ENCODE measurements at places on chromosomes 7 and 10.
A peak's percentile ranks its signal among the peaks of the same experiment; 100 is the strongest.

DNA sequence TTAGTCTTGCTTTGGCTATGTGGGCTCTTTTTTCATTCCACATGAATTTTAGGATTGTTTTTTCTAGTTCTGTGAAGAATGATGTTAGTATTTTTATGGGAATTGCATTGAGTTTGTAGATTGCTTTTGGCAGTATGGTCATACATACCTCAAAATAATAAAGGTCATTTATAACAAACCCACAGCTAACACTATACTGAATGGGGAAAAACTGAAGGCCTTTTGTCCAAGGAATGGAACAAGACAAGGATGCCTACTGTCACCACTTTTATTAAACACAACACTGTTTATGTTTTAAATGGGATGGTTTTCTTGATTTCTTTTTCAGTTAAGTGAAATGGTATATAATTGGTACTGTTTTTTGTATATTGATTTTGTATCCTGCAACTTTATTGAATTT lies 84.3 kb downstream of the CCDC7 start:
- no peak for DNase-seq

DNA sequence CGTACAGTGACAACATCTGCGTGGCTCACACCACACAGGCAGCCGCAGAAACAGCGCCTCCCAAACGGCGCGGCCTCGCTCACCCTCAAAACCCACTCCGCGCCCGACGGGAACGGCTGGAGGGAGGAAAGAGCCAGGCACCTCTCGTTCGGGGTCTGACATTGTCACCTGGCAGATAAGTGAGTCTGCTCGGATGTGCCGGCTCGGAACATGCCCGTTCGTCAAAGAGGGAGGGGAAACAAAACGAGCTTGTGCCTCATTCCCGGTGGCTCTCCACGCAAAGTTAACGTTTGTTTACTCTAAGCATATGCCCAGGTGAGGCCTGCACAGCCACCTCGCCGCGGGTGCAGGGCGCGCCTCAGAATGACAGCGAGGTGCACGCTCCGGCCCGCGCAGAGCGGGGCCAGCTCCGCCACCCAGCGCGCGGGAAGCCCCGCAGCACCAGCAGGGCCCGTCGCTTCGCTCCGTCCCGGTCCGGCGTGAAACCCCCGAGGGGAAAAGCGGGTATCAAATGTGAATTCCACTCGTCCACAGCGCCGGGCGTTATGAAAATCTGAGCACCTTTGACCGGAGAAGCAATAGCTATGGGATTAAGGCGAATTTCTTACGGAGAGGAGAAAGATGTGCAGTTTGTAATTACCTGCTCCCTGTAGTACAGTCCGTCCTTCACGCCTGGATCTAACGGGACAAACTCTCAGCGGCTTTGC lies 13.1 kb downstream of the CNPY1 start:
- DNase-seq = peak; percentile 51

- DNase-seq = no peak
Observed at GRCh38 chr10:93081834-93082233, 8.1 kb downstream of the CYP26A1 start.

GRCh38 chr10:73586583-73586984 lies 4.6 kb downstream of the USP54 start:
- no peak for DNase-seq

DNA sequence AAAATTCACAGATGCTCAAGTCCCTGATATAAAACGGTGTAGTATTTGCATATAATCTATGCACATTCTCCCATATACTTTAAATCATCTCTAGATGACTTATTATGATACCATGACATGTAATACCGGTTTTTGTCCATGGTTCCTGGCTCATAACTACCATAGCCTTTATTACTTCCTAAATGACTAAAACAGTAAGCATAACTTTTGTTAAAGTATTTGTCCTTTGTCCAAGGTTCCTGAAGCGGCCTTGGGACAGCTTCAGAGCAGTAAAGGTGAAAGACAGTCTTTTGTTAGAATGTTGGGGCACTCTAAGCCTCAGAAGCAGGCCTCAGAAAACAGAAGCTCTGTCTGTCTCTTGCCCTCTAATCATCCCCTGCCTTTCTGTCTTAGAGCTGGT lies 4.0 kb downstream of the CRCP start:
- no peak for DNase-seq

- no peak for DNase-seq
Observed at GRCh38 chr10:117254338-117254737, 13.4 kb downstream of the SLC18A2 start.

- DNase-seq = peak; percentile 12
Observed at GRCh38 chr10:60778971-60779796, 906 bp downstream of the CDK1 start.

GRCh38 chr10:98538472-98538871 lies 91.7 kb upstream of the HPS1 start:
- no peak for DNase-seq

DNA sequence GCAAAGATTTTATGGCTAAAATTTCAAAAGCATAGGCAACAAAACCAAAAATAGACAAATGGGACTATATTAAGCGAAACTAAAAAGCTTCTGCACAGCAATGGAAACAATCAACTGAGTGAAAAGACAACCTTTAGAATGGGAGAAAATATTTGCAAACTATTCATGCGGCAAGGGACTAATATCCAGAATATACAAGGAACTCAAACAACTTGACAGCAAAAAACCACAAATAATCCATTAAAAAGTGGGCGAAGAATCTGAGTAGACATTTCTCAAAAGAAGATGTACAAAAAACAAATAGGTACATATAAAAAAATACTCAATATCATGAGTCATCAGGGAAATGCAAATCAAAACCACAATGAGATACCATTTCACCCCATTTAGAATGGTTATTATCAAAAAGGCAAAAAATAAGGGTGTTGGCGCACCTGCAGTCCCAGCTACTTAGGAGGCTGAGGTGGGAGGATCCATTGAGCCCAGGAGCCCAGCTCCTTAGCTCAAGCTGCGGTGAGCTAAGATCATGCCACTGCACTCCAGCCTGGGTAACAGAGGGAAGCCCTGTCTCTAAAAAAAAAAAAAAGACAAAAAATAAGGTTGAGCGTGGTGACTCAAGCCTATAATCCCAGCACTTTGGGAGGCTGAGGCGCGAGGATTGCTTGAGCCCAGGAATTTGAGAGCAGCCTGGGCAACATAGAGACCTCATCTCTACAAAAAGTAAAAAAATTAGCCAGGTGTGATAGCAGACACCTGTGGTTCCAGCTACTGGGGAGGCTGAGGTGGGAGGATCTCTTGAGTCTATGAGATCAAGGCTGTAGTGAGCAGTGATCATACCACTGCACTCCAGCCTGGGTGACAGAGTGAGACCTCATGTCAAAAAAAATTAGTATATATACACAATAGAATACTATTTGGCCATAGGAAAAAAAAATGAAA lies 4.2 kb upstream of the CCM2 start:
- DNase-seq = no peak

- peak; percentile 95 for DNase-seq
Observed at GRCh38 chr7:141115965-141116364, 42.1 kb downstream of the TMEM178B start.

GRCh38 chr10:119728172-119728800 lies 2.4 kb downstream of the INPP5F start:
- DNase-seq = no peak

DNA sequence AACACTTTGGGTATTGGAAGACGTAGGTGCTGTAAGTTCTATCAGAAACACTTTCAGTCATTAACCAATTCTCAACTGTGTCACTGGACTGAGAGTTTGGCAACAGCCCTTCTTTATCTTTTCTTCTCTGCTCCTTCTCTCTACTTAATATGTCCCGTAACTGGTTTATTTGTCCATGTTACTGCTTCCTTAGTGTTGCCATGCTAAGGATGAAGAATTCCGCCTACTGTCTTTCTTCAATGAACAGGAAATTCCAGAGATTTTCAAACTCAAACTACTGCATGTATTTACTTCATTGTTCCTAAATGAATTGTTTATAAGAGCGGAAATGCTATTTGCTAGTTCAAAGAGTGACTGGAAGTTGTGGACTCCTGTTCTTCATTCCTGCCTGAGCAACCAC lies 143.7 kb downstream of the TAX1BP1 start:
- DNase-seq = no peak

DNA sequence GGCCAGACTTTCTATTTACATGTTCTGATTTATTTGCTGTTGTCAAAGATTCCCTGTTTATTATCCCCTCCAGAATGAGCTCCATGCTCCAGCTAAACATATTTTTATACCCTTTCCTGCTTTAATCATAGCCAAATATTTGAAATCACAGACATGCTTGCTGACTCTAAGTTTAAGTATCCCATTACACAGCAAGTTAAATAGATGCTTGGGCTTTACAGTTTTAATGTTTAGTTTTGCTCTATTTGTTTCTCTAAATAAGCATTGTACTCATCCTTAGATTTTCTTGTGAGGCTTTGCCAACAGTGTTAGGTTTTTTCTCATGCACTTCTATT lies 196.8 kb downstream of the TAX1BP1 start:
- DNase-seq = no peak

GRCh38 chr7:98988641-98989040 lies 110.3 kb downstream of the TRRAP start:
- no peak for DNase-seq

- no peak for DNase-seq
Observed at GRCh38 chr7:130907439-130907838, 173.4 kb upstream of the KLF14 start.

GRCh38 chr10:70057306-70057705 lies 4.7 kb downstream of the MACROH2A2 start:
- DNase-seq = no peak

DNA sequence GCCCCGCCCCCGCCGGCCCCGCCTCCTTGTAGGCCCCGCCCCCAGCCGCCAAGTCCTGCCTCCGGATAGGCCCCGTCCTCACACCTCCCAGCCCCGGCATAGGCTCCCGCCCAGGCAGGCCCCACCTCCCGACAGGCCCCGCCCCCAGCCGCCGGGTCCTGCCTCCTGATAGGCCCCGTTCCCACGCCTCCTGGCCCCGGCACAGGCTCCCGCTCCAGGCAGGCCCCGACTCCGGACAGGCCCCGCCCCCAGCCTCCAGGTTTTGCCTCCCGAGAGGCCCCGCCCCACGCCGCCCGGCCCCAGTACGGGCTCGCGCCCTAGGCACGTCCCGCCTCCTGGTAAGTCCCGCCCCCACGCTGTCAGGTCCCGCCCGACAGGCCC lies 232 bp upstream of the MICALL2 start:
- peak; percentile 99 for DNase-seq

DNA sequence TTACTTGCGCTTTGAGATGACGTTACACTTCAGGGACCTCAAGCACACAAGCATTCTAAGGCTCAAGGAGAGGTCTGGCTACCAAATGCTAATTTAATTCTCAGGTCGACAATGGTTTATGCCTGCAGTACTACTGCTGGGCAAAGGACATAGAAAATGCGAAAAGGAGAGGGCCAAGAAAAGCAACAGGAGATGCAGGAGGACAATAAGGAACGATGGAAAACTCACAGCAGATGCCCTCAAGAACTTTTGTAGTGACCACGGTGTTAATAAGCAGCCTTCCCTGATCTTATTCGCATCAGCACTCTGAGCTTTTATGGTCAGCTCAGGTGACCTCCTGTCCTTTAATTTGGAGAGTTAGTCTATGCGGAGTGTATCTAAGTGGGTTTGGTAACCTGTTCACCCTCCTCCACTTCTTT lies 146.3 kb downstream of the GPR85 start:
- DNase-seq = peak; percentile 22

DNA sequence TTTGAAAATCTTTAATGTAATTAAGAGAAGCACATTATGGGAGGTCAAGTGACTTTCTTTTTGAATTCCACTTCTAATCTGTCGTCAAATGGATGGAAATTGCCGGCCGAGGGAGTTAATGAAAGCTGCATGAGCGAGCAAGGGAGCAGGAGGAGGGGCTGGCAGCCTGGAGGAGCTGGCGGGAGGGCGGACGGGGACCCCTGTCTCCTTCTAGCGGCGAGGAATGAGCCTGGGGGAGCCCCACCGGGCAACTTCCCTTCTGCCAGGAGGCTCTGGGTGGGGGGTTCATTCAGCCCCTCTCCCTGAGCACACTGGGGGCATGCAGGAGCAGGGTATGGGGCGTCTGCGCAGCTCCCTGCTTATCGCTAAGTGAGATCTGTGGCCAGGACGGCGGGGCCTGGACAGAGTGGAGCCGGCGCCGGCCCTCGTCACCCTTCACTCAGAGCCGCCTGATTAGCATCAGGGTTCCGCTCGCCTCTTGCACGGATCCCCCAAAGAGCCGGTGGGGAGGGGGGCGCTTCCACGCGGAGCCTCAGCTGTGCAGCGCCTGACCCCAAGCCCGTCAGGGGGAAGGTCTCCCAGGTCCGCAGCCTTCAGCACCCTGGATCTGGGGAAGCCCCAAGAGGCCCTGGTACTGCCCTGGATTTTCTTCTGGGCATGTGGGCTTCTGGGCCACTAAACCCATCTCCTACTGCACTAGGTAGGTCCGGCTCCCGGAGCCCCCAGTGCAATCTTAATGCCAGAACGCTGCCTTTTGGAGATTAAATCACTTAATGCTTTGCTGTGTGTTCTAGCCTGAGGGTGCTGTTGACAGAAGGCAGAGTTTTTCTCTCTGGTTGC lies 680.8 kb downstream of the LRMDA start:
- DNase-seq = no peak

DNA sequence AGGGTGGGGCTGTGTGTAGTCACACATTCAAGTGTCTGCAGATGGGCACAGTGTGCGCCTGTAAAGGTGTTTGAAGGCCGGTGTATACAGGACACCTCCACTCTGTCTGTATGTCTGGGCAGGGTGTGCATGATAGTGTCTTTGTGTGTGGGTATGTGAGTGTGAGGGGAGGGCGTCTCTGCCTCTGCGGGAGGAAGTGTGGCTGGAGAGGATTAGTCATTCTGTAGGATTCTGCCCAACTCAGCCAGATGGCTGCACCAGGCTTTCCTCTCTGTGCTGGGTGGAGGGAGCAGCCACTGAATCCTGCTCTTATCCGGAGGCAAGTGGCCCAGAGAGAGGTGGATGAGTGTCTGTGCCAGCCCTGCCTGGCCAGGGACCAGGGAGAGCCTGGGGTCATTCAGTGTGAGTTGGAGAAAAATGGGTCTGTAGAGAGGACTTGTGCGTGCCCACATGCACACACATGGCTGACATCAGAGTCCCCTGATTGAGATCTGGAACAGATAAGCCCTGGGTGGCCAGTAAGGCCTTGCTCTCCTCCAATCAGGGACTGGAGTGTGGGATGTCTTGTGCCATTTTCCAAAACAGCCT lies 1.7 kb downstream of the SFXN3 start:
- no peak for DNase-seq

GRCh38 chr7:11833431-11833830 lies 1.4 kb upstream of the THSD7A start:
- peak; percentile 81 for DNase-seq

DNA sequence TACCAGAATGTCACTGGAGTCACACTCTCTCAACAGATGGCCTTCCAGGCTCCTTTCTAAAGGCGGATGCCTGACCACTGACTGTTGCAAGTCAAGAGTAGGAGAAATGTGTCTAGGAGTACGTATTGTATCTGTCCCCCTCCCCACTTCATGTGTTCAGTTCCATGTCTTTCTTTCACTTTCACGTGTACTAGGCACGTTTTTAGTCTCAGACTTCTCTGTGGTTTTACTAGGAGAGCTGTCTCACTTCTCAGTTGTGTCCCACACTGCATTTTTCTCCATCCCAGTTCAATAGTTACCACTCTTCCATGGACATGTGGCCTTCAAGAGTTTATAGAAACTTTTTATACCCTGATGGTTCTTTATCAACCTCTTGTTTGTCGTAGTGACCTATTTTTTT lies 893.0 kb downstream of the NRG3 start:
- no peak for DNase-seq

GRCh38 chr10:80382989-80383388 lies 25.4 kb upstream of the PRXL2A start:
- peak; percentile 8 for DNase-seq

Measured in NCI-H345 (cell line).